ENCODE measurements at places on chromosomes 6 and 20.
A peak's percentile ranks its signal among the peaks of the same experiment; 100 is the strongest.

DNA sequence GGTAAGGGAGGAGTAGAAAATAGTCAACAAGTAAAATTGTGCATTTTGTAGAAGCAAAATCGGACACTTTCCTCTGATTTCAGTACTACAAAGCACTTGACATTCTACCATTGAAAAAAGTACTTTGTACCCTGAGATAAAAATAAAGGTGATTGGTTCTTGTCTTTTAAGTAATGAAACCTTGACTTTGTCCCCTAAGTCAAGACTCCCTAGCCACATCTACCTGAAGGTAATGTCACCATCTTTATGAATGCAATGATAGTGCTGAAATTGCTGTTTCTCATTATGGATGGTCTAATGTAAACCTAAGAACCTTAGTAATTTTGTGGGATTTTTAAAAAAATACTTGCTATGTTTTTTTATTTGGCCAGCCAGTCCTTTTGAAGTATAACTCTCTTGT is 2.4 kb upstream of the MAN1A1 start:
- DNase-seq, result no peak

DNA sequence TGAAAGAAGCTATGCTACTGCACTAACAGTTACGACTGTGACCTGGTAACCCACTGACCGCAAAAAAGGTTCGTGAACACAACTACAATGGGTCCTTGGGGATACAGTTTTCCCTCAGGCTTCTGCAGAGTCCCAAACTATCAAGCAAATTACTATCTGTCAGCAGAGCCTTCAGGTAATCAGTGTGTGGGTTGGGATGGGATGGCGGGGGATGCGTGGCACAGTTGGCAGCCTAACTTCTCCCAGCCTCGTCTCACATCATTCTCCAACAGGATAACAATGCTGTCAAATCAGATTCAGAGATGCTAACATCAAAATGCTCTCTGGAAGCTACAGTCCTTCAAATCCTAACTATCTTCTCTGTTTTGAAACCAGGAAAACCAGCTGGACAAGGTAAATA is 102.3 kb downstream of the EPM2A start:
- no peak for DNase-seq

DNA sequence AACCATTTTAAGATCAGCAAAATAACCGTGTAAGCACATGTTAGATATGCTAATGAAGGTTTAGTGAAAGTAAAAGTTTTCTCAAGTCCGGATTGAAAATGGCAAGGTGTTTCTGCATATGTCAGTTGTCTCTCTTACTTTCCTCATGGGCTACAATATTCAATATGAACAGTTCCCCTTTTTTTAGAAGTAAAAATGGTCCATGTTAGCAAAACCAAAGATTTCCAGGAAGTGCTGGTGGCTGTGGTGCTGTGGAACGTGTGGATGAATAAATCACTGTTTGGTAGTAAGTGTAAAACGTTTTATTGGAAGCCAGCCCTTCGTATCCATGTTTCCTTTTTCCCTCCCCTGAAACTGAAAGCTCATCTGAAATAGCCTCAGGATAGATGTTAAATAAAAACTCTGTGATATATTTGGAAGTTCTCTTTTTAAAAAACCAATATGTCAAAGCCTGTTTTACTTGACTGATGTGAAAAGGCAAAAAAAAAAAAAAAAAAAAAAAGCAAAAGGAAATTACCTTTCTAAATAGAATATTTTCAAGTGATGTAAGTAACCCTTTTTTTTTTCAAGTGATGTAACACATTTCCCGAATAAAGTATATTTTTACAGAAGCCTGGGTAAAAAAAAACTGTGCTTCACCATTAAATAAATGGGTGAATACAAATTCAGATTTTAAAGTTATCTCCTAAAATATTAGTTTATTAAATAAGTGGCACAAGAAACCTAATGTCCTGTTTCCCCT is 41.9 kb downstream of the PLEKHG1 start:
- no peak for DNase-seq

- no peak for DNase-seq
Measured at GRCh38 chr20:22569353-22569752, 15.0 kb downstream of the FOXA2 start.

DNA sequence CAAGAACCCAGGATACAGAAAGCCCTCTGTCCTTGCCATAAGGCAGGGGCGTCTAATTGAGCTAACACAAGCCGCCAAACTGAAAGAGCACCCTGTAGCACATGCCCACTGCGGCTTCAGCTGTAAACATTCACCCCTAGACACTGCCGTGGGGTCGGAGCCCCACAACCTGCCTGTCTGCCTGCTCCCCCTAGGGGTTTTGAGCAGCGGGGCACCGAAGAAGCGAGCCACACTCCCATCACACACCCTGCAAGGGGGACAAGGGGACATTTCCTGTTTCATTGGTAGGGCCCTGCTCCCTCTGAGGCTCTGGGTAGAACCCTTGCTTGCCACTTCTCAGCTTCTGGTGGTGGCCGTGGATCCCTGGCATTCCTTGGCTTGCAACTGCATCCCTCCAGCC is 45.2 kb upstream of the BCLAF1 start:
- no peak for DNase-seq

GRCh38 chr6:6622501-6622900 is 34.0 kb downstream of the LY86 start:
- DNase-seq, result no peak

DNA sequence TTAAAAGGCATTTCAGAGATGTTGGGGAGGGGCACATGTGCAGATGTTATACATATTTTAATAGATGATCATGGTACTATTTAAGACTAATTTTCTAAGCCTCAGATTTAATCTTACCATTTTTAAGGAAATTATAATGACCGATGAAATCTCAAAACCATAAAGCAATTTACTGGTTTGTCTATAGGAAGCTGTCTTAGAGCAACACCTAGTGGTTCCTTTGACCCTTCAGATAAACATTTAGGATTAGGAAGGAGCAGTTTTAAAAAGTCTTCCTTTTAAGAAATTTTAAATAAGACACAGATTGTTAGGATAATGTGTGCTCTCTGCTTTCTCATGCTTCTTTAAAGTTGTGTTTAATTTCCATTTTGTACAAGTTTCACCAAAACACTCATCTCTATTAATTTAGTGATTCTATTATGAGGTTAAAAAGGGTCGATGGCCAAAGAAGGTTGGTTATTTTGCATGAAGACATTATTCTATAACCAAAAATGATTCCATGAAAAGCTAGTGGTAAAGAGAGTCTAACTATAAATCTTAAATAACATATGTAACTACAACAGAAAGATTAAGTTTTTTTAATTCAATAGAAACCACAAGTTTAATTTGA is 376.4 kb downstream of the HACE1 start:
- DNase-seq, result peak; percentile 58

- no peak for DNase-seq
Measured at GRCh38 chr6:24154121-24154520, 28.1 kb downstream of the NRSN1 start.

- no peak for DNase-seq
Measured at GRCh38 chr20:49824206-49824605, 11.6 kb downstream of the SLC9A8 start.

DNA sequence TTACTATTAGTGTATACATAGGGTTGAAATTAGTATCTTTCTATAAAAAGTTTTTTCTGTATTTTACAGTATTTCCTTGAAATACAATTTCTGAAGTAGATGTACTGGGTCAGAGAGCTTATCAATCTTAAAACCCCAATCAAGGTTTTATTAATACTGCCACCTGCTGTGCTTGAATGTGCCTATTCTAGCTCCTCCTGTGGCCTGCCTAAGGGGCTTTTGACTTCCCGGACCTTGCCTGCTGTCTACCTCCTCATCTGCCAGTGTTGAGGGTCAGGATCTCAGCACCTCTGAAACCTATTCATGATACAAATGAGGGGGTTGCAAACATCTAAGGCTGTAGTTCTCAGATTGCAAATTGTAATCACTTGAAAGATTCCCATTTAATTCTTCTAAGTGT is 9.2 kb downstream of the PACRG start:
- peak; percentile 19 for DNase-seq

DNA sequence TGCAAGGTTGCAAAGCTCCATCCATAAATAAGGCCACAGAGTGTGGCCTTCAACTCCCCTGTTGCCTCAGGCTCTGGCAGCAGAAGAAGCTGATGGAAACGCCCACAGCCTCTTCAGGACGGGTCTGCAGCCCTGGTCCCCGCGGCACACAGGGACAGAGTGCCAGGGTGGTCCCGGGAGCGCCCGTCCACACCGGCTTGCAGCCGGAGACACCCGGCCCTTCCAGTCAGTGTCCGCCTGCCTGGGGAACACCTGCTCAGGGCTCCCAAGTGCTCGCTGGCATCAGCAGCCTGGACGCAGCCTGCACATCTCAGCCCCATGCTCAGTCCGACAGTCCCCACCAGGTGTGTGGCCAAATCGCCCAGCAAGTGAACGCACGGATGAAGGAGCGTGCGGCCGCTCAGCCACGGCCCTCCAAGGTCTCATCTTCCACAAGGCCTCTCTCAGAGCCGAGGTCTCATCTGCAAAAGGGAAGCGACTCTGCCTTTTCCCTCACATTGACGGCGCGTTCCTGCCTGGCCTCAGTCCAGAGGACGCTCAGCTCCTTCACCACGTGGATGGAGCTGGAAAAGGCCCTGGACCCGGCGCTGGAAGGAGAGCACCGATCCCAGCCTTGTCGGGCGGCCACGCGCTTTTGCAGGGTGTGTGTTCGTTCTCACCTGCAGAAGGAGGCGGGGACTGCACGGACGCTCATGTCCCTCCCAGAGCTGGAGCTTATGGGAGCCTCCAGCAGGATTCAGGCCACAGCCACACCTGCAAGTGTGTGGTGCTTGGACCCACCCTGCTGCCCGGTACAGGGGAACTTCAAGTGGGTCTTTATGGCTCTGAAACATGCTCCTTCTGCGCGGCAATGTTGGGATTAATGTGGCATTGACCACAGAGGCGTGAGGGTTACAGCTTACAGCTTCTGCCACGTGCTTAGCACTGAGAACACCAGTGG is 180.4 kb downstream of the DLL1 start:
- no peak for DNase-seq

DNA sequence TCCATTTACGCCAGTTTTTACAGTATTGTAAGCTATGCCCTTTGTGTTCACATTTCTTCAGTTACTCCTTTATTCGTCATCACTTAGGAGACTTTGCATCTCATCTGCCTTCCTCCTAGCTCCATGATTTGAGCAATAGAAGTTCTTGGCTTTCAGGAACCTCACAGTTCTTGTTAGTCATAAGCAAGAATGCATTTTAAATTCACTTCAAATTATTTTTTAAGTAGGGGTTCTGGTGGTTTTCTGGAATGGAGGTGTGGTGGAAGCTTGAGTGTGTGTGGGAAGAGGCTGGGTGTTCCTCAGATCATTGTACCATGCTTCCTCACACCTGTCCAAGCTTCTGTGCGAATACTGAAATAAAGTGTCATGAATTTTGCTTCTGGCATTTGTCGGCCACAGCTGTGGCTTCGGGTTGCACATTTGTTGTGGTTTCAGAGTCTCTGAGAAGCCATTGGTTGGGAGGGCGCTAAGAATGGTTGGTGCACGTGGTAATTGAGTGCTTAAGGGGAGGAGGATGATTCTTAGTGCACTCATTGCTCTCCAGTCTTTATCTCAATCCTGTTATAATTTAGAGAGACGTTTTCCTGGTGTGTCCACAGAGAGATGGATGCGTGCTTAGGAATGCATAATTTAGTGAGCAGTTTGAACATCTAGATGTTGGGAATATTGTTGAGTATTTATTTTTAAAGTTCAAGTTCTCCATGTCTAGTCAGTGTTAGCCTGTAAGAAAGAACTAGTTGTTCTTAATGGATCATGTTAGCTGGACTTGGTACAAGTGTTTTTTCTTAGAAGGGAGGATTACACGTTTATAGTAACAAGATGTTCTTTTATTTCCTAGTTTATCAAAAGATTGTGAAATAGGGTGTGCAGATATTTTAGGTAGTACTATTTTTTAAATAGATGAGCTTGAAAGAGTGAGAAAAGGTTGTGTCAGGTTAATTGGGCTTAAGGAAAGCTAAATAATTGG is 31.9 kb downstream of the FOXO3 start:
- peak; percentile 83 for DNase-seq

DNA sequence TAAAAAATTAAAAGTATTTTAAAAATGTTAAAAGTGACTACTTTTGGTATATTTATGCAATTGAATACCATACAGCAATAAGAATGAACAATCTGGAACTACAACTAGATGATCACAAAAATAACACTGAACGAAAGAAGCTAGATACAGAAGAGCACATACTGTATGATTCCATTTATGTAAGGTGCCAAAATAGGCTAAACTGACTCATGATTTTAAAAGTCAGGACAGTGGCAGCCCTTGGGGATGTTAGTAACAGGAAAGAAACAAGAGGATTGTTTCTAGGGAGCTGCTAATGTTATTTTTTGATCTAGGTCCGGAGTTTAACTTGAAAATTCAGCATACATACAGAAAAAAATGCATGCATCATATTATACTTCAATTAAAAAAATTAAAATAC is 42.3 kb downstream of the KIF13A start:
- DNase-seq, result peak; percentile 50

DNA sequence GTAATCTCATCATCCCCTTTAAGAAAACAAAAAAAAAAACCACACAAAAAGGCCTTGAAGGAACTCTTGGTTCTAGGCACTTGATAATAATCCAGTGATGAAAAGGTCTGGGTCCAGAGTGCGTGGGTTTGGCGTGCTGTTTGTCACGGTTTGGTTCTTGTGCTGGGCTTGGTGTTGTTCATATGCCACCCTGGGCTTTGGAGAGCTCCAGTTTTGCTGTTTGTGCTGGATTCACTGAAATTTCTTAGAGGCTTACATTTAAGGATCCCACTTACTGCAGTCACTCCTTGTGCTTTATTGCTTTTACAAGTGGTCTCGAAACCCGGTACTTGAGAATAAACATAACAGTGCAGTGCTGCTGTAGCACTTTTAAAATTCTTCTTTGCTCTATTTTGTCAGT is 68.8 kb upstream of the XRN2 start:
- no peak for DNase-seq

DNA sequence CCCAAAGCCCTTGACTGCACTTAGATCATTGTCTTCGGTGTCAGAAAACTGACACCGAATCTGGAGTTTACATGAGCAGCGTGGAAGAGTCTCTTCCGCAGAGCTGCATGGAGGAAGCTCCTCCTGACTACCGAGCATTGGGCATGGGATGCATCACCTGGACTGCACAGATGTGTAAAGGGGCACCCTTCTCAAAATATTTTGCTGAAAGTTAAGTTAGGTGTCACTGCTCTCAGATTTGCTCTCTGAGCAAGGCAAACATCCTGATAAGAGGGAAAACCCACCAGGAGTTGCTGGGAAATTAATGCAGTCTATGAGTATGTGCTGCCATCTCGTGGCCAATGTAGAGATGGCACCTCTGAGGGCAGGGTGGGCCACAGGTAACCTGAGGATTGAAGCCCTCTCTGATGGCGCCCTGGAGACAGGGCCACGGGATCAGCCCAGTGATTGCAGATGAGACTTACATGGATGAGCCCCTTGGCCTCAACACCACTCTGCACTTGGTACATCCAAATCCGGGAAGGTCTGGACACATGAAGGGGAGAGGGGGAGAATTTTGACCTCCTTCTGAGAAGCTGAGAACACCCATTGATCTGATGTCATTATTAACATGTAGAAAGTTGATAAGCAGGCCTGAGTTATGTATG is 129.9 kb downstream of the LPA start:
- DNase-seq, result peak; percentile 61
